ENCODE measurements at places on chromosomes 12 and 14. TPM values are rescaled to one million over a fixed set of nuclear protein-coding genes. Genes with fewer than 3 reads are reported as not detected.

TMEM233 gene
- total RNA-seq, result not detected

KIF5A gene
- 1.7 TPM for total RNA-seq

FAIM2 gene
- 1.0 TPM for total RNA-seq

RNASE3 gene
- total RNA-seq, result not detected

DAO gene
- not detected for total RNA-seq

SERPINA10 gene
- not detected for total RNA-seq

FAM186B gene
- total RNA-seq, result not detected

Measured in activated CD8-positive, alpha-beta memory T cell treated with anti-CD3 and anti-CD28 coated beads for 36 hours (primary cell).